ENCODE measurements at places on chromosomes 16 and 17.

- peak; percentile 49 for DNase-seq
Observed at GRCh38 chr17:50205111-50205962, 3.9 kb upstream of the COL1A1 start.

- no peak for DNase-seq
Observed at GRCh38 chr16:23334457-23334853, 32.4 kb downstream of the SCNN1B start.

- peak; percentile 79 for DNase-seq
Observed at GRCh38 chr17:27577884-27578717, 52.9 kb upstream of the LGALS9 start.

DNA sequence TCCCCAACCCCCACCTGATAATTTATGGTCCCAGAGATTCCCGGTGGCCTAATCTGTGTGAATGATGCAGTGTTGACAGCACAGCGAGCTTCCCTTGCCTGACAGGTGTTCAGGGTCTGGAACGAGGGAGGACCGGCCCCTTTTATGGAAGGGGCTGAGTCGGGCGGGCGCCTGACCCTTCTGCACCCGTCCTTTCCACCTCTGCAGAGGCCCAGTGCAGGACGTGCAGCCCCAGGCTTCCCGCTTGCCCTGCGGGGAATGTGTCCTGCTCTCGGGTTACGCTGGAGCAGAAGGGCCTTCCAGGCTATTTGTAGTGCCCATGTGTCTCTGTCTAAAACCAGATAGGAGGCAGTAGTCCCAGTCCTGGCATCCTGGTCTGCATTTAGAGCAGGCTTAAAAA lies 16.2 kb downstream of the SMTNL2 start:
- DNase-seq: no peak

- DNase-seq: peak; percentile 70
Observed at GRCh38 chr17:57605675-57606105, 139.4 kb downstream of the CCDC182 start.

DNA sequence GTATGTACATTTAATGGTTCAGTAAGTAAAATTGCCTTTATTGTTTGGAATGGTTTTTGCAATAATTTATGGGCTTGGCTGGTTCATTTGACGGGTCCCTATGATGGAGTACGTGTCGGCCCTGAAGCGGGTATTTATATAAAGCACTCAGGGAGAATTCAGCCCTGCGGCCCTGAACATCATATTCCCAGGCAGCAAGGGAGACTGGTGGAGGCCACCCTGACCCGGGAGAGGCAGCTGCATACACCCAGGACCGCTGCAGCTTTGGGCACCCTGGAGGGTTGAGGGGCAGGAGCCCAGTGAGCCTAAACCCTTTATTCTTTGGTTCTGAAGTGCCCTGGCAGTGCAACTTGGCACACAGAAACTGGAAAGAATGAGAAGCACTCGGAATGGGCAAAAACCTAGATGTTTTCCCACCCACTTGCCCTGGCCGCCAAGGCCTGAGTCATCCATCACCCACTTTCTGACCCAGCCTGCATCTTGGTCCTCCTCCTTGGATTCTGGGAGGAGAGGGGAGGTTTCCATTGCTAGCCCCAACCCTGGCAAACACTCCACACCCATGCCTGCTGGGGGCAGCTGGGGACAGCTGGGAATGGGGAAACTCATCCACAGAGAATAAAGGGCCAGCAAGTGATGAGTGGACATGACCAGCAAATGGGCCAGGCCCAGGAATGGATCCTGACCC lies 162.2 kb upstream of the TNRC6C start:
- no peak for DNase-seq

GRCh38 chr16:88993166-88993761 lies 16.3 kb upstream of the CBFA2T3 start:
- no peak for DNase-seq

GRCh38 chr17:78488156-78488555 lies 89.0 kb downstream of the DNAH17 start:
- DNase-seq: no peak

DNA sequence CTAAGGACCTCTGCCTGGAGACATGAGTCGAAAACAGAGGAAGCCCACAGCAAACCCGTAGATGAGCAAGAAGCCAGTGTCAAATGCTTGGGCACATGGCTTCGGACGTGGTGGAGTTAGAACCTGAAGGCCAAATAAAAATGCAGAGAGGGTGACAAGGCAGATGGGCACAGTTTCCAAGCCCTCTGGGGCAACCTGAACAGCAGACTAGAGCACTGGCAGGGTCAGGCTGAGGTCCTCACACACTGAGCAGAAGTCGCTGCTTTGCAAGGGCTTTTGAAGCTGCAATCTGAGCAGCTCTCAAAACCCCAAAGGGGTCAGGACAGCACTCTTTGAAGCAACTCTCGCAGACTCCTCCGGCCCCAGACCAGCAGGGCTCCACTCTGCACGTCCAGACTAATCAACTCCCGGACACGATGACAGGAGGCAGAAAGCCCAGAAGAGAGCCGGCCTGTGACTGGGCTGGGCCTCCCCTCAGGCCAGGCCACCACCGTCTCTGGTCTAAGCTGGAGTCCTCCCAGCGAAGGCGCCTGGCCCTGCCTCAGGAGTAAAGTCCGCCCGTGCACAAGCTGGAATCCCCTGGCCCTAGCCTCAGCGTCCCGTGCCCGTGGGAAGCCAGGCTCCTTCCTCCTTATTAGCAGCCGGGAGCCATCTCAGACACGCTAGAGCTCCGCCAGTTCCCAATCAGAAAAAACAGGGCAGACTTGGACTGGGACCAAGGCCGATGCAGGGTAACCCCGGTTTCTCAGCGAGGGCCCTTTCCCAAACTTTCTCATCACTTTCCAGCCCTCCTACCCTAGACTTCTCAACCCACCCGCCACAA lies 924 bp downstream of the SMARCD2 start:
- DNase-seq: peak; percentile 74

DNA sequence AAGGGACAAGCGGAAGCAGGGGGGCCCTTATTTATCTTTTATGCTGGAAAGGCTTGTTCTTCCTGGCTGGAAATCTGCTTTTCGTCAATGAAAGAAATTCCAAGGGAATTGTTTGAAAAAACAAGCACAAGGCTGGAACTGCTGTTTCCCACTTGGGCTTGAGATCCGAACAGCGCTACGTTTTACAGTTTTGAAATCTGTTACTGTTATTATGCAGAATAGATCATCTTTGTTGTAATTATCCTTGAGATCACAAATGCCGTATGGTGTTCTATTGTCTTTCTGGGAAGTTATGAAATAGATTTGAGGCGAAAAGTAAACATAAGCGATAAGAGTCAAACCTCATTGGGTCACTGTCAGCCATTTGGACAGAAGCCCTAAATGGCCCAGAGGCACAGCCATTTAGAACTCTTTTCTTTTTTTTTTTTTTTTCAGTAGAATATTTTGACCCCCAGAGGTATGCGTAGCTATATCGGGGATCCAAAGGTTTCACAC lies 223.3 kb downstream of the IRX3 start:
- DNase-seq: peak; percentile 29

GRCh38 chr17:58344791-58345157 lies 7.2 kb downstream of the SUPT4H1 start:
- no peak for DNase-seq

GRCh38 chr17:80961541-80962330 lies 29.9 kb upstream of the CHMP6 start:
- no peak for DNase-seq

DNA sequence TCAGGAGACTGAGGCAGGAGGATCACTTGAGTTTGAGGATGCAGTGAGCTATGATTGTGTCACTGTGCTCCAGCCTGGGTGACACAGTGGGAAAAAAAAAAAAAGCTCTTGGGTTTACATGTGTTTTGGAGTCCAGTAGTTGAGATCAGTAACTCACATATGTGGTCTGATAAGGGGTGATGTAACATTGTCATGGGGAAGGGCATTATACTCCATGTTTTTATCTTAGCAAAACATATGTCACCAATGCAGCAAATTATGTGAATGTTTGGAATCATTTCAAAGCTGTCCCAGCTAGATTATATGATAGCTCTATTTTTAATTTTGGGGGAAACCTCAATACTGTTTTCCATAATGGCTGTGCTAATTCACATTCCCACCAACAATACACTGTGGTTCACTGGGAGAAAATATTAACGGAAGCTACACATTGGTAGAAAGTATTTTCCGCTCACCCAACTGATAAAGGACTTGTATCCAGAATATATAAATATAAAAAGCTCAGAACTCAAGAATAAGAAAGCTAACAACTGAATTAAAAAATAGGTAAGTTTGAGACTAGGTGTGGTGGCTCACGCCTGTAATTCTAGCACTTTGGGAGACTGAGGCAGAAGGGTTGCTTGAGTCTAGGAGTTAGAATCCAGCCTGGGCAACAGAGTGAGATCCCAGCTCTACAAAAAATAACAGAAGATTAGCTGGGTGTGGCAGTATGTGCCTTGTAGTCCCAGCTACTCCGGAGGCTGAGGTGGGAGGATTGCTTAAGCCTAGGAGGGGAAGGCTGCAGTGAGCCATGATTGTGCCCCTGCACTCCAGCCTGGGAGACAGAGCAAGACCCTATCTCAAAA lies 224.1 kb upstream of the TBX2 start:
- no peak for DNase-seq

- peak; percentile 88 for DNase-seq
Observed at GRCh38 chr17:559551-560431, 154.8 kb downstream of the VPS53 start.

DNA sequence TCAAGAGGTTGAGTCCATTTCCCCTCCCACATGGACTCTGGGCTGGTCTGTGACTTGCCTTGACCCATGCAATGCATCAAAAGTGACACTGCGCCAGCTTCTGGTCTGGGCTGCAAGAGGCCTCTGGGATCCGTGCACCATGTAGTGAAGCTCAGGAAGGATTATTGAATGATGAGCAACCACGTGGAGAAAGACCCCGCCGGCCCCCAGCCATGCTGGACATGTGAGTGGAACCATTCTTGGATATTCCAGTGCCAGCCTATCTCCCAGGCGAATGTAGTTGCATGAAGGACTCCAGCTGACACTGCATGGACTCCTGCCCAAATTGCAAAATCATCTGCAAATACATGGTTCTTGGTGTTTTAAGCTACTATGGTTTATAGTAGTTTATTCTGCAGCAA lies 7.6 kb upstream of the ALOX15B start:
- peak; percentile 30 for DNase-seq

- no peak for DNase-seq
Observed at GRCh38 chr17:73182616-73183310, 10.1 kb upstream of the COG1 start.

DNA sequence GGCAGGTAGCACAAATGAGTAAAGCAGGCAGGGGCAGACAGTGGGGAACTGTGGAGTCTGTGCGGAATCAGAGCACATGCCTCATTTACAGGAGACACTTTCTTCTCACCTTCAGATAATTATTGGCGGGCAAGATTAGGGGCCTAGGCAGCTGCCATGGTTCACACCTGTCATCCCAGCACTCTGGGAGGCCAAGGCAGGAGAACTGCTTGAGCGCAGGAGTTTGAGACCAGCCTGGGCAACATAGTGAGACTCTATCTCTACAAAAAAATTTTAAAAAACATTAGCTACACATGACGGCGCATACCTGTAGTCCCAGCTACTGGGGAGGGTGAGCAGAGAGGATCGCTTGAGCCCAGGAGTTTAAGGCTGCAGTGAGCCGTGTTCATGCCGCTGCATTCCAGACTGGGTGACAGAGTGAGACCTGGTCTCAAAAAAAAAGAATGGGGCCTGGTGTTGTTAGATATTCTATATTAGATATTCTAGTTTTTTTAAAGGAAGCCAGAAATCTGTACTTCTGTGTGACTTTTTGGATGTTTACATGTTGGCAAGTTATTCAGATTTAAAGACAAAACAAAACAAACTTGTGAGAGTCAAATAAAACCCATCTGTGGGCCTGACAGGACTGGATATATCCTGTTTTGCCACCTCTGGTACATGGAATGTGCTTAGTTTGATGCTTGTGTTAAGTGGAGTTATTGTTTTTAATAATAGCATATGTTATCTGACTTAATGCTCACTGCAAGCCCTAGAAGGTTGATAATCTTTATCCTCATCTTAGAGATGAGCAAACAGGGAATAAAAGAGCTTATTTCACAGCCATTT lies 4.9 kb upstream of the LPCAT2 start:
- no peak for DNase-seq

- DNase-seq: no peak
Observed at GRCh38 chr16:1635070-1635469, 22.9 kb downstream of the CRAMP1 start.

GRCh38 chr16:75138636-75139035 lies 9.7 kb upstream of the ZFP1 start:
- peak; percentile 20 for DNase-seq

- no peak for DNase-seq
Observed at GRCh38 chr17:79752175-79752574, 21.4 kb downstream of the ENPP7 start.

DNA sequence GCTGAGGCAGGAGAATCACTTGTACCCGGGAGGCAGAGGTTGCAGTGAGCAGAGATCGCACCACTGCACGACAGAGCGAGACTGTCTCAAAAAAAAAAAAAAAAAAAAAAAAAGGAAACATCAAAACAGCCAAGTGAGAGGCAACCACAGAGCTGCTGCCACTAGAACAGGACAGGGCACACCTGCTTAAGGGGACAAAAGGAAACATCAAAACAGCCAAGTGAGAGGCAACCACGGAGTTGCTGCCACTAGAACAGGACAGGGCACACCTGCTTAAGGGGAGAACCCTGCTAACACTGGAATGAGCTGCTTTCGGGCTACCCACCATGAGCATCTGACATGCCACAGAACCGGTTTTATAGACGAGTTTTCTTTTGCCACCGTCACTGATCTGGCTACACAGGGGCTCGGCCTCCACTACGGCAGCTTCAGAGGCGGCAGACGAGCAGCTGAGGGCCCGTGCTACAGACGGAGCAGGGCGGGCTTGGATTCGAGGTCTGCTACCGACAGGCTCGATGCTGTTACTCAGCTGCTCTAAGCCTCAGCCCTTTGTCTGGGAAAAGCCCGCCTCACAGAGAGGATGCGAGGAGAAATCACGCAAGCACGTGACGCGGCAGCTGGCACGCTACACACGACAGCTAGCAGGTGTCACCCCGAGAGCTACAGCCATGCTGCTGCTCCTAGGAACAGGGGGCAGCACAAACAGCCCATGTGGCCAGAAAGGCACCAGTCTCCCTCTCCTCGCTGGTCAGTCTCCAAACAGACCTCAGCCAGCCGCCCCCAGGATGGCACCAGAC lies 2.0 kb downstream of the P4HB start:
- no peak for DNase-seq

DNA sequence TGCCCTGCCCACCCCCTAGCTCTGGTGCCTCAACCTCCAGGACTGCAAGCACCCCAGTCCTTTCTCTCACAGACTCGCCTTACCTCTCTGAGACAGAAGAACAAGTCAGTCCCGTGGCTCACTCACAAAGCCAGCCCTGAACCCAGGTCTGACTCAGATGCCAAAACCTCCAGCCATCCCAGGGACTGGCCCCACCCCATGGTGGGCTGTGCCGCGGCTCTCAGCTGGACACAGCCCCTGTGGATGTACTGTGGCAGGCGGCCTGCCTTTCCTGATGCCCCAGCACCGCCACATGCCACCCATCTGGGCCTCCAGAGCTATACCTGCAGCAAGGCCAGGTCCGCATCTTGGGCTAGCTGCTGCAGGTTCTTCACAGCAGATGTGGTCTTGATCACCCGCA lies 19.8 kb downstream of the MPG start:
- DNase-seq: no peak

All from cardiac fibroblast (primary cell).